Stimulated activated CD4-positive, alpha-beta T cell treated with anti-CD3 and anti-CD28 coated beads, TNF-alpha, amount 100 ng/mL, for 1 hour (primary cell): ENCODE measurements at places on chromosomes 12 and 14.

GRCh38 chr12:47615711-47616110 is 90.1 kb downstream of the RPAP3 start:
- no peak for DNase-seq

DNA sequence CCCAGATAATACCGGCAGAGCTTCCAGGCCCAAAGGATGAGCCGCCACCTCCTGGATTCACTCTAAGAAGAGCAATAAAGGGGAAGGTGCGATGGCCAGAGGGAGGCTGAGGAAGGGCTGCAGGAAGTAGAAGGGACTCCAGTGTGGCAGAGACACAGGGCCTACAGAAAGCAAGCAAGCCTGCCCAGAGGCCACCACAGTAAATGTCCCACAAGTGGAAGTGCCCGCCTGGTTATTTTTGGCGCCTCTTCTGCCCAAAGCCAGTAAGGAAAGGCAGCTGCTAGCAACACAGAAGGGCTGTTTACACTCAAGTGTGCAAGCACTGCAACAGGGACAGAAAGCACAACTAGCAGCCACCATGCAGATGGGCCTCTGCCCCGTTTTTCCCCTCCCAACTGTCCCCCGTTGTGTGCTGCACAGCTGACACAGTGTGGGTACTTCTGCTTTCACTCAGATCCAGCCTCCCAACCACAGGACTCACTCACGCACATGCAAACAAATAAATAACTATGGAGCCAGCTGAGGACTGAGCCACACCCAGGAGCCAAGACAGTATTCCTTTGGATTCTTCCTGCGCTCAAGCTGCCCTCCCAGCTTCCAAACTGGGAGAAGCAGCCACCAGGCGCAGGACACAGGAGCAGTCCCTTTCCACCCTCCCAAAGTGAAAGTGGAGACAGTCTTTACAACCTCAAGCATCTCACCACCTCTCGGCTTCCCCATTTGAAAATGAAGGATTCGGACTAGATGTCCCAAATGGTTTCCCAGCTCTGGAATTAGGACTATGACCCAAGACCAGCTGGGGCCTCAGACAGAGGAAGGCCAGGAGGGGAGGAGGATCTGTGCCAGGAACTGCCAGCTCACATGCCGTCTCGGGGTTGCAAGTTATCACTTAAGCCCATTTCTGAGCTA is 40.0 kb upstream of the PNMA1 start:
- DNase-seq, result no peak

- DNase-seq, result no peak
Measured at GRCh38 chr12:65891219-65891618, 66.9 kb downstream of the HMGA2 start.

DNA sequence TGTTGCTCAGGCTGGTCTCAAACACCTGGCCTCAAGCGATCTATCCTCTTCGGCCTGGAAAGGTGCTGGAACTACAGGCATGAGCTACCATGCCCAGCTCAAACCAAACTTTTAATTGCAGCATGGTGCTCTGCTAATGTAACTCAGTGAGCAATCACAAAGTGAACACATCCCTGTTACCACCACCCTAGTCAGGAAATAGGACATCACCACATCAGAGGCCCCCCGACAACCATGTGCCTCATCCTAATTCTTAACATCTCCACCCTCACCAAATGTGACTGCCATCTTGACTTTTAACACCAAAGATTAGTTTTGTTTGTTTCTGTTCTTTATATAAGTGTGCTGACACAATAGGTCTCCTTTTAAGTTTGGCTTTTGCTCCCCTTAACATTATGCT is 22.8 kb upstream of the SDR39U1 start:
- no peak for DNase-seq

DNA sequence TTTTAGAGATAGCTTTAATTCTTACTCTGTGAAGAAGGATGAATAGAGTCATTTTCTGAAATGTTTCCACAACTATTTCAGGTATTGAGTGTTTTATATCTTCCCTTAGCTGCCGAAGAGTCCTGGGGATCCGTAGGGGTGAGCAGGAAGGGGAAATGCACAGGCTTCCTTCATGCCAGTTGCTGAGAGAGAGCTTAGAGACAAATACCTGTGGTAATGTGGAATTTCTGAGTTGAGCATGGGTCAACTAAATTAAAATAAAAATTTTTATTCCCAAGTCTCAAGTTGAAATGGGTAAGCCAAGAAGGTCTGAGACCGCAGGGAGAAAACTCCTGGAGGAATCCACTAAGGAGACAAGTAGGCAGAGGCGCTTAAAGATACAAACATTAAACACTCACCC is 185.7 kb downstream of the DAD1 start:
- no peak for DNase-seq

GRCh38 chr12:53518381-53518780 is 11.1 kb upstream of the NPFF start:
- DNase-seq, result no peak

DNA sequence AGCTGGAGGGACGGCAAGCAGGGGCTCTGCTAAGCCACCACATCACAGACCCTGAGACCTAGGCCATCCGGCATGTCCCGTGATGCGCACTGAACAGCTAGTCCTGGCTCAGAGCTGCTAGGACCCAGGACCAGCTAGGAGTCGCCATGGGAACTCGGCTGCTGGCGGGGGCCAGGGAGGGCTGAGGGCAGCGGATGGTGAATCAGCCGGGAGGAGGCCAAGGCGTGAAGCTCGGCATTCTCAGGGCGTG is 5.1 kb downstream of the AHNAK2 start:
- DNase-seq, result no peak

- DNase-seq, result no peak
Measured at GRCh38 chr14:49770212-49770817, 2.4 kb downstream of the KLHDC2 start.

GRCh38 chr14:60758885-60759284 is 24.3 kb downstream of the MNAT1 start:
- no peak for DNase-seq

DNA sequence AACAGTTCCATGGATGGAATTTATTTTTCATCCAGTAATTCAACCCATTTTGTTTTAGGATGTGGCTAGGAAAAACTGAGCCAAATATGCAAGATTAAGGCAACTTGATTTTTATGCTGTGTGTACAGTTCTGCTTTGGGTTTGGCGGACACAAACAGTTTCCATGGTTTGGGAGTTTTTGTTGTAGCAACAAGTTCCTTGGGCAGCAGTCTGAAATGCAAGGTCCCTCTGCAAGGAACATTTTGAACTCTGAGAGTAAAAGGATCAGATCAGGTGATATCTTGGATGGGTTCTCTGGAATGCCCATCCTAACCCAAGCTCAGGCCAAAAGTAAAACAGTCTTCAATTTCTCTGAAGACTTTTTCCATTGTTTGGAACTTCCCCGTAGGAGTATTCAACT is 161.2 kb downstream of the TMX1 start:
- DNase-seq, result no peak

DNA sequence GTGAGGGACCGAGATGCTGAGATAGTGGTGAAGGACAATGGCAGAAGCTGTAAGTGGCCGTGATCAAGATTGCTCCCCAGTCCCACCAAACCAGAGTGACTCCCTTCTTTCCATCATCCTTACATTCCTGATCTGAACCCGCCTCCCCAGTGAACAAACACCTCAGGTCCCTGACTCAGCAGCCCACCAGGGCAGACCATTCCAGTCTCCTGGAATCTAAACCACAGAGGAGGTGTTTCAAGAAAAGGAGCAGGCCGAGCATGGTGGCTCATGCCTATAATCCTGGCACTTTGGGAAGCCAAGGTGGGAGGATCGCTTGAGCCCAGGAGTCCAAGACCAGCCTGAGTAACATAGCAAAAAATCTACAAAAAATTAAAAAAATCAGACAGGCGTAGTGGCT is 6.6 kb downstream of the ERBB3 start:
- DNase-seq, result no peak

DNA sequence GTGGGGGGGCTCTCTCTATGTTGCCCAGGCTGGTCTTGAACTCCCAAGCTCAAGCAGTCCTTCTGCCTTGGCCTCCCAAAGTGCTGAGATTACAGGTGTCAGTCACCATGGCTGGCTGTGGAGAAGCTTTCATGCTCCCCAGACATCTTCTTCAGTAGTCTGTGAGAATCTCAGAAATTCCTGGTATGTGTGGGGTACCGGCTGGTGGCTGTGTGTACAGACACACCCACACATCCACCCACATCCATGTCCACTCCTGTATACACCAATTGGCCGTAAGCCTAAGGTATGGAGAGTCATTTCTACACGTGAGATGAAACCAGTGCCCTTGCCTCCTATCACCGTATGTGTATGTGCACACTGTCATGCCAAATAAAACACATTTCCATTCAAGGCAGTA is 27.8 kb downstream of the GPRC5D start:
- no peak for DNase-seq

- DNase-seq, result peak; percentile 84
Measured at GRCh38 chr14:64294672-64295413, 672 bp upstream of the ESR2 start.

DNA sequence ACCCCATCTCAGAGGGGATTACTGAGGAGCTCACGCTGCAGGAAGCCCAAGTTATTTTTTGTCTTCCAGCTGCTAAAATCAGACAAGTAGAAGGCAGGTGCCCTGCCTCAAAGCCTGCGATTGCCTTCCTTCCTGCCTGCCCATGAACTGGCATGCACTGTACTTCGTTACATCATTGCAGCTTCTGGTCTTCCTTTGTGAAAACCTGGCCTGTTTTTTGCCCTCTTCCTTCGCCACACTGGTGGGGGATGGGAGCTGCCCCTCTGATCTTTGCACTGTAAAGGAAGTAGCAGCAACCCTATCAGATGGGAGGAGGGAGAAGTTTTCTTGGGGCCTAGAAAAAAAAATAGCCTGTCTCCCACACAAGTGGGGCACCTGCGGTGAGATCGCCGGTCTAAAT is 1098.7 kb downstream of the BCL11B start:
- peak; percentile 57 for DNase-seq

GRCh38 chr12:64680235-64680634 is 69.9 kb downstream of the RASSF3 start:
- no peak for DNase-seq

GRCh38 chr12:544941-545635 is 85.3 kb downstream of the B4GALNT3 start:
- DNase-seq, result no peak

DNA sequence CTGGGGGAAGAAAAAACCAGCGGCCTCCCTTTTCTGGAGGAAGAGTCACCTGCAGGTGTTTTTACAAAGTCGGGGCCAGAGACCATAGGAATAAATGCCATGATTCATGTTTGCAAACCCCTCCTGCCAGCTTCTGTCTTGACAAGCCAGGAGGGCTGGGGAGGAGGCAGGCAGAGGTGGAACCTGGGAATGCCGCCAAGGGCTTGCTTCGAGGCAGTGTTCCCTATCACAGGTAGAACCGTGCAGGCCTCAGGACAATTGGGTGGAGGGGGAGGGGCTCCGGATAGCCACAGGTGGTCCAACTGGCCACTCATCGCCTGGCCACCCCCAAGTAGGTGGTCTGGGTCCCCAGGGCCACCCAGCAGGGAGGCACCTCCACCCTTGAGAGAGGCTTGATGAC is 14.2 kb upstream of the DLK1 start:
- no peak for DNase-seq

GRCh38 chr12:53050426-53051057 is 677 bp downstream of the TNS2 start:
- no peak for DNase-seq

- DNase-seq, result no peak
Measured at GRCh38 chr12:131944601-131945251, 5.0 kb upstream of the EP400 start.

GRCh38 chr12:89565002-89565401 is 39.2 kb upstream of the POC1B start:
- no peak for DNase-seq

DNA sequence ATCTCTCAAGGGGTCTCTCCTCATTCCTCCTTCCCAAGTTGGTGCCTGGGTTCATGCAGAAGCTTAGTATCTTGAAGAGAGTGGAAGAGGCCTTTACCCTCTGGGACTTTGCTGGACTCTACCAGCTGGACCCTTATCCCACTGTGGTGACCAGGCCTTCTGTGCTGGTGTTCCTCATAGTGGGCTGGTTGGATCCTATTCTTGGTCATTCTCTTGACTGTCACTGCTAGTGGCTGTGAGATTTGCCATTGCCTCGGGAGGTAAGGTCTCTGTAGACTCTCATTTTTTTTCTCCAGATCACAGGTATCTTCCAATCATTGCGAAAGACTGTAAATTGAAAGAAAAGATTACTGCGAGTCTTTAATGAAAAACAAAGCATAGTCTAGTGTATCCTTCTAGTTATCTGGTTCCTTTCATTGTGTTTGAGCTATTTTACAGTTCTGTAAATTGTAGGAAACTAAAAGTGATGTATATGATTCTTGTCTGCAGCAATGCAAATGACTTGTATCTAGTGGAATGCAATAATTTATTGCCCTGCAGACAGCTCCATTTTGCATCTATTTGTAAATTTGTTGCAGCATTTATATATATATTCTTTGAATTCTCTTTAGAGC is 217.9 kb downstream of the AEBP2 start:
- DNase-seq, result no peak

DNA sequence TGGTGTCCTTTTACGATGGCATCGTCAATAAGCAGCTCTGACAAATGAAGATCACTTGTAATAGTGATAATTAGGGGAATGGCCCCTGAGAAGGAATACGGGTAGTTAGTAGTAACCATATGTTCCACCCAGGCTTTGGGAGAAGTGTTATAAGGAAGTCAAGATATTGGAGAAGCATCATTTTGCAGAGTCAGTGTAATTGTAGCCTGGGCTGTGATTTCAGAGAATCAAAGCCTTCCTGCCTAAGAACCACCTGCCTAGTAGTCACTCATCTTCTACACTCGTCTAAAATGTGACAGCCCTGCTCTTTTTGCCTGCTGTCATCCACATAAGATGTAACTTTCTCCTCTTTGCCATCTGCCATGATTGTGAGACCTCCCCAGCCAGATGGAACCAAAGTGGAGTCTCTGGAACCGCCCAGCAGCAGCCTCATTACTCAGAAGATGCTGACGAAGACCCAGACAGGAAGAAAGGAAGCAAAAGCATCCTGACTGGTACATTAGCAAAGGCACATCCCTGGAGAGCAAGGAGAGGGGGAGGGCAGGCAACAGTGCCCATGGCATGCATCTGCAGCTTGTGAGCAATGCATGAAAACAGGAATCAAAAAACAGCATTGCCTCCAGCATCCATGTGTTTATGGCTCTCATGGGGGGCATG is 12.6 kb upstream of the EDDM3A start:
- DNase-seq, result no peak

DNA sequence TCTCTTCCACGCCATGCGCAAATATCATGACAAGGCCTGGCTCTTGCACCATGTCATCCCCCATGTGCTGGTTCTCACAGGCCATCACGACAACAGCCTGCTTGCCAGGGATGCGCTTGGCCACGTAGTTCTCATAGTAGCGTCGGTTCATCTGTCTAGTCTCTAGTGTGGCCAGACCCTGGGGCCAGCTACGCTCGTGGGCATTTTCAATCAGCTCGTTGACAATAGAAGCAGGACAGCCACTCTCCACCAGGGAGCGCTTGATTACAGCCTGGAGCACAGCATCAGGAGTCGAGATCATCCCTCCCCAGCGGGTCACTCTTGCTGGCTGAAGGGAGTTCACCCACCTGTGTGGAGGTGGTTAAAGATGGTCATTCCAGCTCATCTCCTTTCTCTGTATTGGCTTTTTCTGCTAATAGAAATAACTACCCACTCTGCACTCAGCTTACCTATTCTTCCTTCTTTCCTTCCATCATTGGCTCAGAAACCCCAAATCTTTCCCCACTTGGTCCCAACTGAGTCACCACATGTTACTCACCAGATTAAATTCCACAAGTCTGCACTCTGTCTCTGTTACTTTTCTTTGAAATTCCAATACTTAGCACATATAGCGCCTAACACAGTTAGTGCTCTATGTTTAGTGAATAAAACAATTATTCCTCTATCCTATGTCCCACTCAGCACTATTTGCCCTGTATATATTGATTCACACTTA is 15.1 kb downstream of the RNF41 start:
- peak; percentile 16 for DNase-seq
